ENCODE measurements at places on chromosomes 1 and 21. TPM values are rescaled to one million over a fixed set of nuclear protein-coding genes. Genes with fewer than 3 reads are reported as not detected.

Gene S100A16
- 226 TPM for total RNA-seq

Gene TENT5C
- total RNA-seq, result 5.3 TPM

Gene SEMA4A
- 0.28 TPM for total RNA-seq

DNA sequence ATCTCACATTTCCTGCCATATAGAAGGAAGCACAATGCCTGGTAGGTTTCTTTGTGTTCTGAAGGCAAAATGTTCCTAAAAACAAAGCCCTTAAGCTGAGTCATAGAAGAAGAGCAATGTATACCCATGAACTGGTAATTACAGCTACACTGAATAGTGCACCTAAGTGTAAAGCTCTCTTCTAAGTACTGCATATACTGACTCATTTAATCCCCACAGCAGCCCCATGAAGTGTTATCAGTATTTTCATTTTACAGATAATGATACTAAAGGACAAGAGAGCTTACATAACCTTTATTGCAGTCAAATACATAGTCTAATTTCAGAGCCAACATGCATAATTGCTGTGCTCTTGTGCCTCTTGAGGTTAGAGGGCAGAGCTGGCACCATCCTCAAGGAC lies 239.9 kb downstream of the DPYD start:
- DNase-seq, result peak; percentile 5

DNA sequence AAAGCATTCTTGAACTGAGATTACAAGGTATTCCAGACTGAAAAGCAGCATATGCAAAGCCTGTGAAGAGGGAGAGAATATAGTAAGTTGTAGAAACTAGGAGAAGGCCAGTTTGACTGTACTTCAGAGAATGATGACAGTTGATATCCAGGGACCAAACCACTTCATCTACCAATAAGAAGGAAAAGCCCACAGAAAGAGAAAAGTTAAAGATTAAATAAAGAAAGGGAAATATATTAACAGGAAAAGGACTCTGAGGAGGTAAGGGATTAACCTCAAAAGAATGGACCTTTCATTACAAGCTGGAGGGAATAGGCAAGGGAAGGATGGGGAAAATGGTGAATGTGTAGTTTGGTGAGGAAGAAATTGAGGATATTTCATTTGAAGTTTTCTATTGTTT lies 180.2 kb upstream of the CACYBP start:
- DNase-seq, result no peak

DNA sequence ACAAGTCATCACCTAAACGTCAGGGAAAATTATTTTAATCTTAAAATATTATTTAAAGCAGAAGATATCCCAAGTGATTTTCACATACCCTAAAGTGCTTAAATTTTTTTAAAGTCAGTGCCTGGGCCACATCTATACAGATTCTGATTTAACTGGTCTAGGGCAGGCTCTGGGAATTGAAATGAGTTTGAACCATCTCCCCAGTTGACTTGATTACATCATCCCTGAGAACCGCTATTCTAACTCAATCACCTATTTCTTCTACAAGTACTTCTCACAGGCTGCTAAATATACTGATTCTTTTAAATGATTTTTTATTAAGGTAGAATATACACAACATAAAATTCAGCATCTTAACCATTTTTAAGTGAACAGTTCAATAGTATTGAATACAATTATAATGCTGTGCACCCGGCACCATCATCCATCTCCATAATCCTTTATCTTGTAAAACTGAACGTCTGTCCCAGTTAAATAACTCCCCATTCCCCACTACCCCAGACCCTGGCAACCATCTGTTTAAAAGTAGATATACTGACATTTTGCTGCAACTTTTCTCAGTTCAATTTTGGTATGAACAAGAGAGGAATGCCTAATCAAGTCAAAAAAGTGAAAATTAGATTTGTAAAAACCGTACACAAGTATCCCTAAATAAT lies 19.5 kb downstream of the GART start:
- DNase-seq, result no peak

DNA sequence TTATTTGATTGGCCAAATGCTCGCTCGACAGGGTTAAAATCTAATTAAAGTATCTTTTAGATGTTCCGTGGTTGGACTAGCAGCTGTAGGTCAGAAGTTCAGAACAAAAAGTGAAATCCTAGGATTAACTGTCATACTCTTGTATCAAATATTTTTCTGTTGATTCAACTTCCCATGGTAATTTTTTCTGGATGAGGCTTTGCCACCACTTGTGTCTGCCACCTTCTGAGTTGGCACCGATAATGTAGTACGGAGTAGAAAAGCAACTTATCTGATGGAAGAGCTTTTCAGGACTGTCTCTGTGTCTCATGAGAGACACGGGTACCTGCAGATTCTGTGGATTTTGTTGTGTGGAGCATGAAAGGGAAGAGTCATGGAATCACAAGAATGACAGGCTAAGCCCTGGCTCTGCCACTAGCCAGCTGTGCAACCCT lies 44.6 kb upstream of the CNN3 start:
- DNase-seq, result peak; percentile 85

- DNase-seq, result no peak
Observed at GRCh38 chr1:82219841-82220240, 419.1 kb downstream of the ADGRL2 start.

GRCh38 chr1:42873670-42874069 lies 27.3 kb downstream of the ZNF691 start:
- no peak for DNase-seq

DNA sequence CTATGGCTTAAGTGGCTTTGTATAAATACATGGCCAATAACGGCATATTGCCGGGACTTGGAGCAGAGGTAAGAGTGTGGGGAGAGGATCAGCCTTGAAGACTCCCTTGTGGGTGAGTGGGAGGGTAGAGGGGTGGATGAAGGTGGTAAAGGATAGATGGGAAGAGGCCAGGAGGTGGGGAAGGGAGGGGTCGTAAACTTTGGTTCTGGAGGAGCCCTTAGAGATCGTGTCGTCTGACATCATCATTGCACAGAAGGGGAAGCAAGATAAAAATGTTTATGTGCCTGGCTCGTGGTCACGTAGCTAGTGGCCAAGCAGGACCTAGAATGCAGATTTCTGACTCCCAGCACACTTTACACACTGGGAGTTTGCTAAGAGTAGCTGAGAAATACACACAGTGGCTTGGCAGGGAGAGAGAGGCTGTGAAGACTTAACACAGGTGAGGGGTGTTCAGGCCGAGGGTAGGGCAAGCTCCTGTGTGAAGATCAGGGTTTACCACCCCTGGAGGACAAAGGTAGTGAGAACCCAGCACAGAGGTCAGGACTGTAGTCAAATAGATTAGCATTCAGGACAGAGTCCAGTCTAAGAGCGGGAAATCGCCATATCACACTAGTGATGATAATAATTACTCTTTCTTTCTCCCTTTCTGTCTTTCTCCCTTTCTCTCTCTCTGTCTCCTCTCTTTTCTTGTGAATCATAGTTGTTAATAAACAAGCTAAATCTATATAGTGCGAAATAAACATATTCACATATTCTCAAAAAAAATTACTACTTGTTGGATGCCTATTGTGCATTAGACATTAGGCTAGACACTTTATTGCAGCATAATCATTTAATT lies 75.5 kb downstream of the LRRC8D start:
- DNase-seq, result no peak

- no peak for DNase-seq
Observed at GRCh38 chr21:22890656-22891055, 1892.4 kb downstream of the NCAM2 start.

GRCh38 chr1:2384130-2384860 lies 7.1 kb downstream of the MORN1 start:
- no peak for DNase-seq

DNA sequence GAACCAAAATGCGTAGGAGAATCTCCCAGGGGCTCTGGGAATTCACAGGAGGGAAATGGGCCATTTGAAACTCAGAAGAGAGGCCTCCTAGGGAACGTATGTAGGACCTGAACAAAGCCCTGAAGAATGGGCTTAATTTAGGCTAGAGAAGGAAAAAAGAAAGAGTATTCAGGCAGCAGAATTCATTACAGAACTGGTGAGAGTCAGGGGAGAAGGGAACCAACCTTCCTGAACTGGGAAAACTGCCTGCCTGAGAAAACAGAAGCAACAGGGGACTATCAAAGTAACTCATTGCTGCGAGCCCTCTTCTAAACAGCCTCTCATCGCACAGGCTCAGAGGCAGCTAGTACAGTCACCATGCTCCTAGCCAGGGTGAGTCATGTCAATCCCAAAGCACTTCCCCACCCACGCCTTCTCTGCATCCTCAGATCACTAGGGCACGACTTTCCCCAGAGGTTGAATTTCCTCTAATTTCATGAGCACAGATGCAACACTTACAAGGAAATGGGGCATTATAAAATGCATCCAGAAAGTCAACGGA lies 98.1 kb downstream of the ADSS2 start:
- peak; percentile 97 for DNase-seq

DNA sequence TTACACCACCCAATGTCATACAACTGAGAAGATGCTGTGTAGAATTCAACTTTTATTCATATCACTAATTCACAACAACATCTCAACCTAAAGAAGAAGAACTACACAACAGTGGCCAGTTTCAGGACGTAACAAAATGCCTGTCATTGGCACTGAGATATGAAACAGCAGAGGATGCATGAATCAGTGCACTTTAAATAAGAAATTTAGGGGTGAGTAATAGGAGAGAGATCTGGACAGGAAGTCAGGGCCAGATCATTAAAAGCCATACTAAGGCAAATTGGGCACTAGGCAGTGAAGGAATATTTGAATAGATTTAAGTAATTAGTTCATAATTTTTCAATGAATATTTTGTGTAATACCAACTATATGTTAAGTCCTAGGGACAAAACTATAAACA lies 510.5 kb downstream of the PLPP3 start:
- DNase-seq, result peak; percentile 68

- DNase-seq, result no peak
Observed at GRCh38 chr1:229434641-229435051, 752 bp upstream of the ACTA1 start.

- DNase-seq, result peak; percentile 19
Observed at GRCh38 chr1:83102630-83103071, 896.3 kb downstream of the TTLL7 start.

DNA sequence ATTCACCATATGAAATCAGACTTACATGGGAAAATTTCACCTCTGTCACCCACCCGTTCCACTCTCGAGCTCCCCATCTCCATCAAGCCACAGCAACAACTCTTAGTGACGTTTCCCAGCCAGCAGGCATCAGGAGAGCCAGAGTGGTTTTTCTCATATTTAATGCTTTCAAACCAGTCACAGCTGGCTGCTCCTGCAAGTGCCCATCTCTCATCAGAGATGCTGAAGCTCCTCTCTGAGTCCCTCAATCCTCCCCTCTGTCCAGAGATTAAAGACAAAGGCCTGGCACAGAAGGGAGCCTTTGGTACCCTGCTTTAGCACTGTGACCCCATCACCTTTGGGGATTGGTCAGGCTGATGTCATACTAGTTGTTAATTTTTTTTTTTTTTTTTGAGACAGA lies 277.3 kb downstream of the DNM3 start:
- DNase-seq, result no peak

- DNase-seq, result no peak
Observed at GRCh38 chr1:245235156-245235555, 80.4 kb downstream of the KIF26B start.

DNA sequence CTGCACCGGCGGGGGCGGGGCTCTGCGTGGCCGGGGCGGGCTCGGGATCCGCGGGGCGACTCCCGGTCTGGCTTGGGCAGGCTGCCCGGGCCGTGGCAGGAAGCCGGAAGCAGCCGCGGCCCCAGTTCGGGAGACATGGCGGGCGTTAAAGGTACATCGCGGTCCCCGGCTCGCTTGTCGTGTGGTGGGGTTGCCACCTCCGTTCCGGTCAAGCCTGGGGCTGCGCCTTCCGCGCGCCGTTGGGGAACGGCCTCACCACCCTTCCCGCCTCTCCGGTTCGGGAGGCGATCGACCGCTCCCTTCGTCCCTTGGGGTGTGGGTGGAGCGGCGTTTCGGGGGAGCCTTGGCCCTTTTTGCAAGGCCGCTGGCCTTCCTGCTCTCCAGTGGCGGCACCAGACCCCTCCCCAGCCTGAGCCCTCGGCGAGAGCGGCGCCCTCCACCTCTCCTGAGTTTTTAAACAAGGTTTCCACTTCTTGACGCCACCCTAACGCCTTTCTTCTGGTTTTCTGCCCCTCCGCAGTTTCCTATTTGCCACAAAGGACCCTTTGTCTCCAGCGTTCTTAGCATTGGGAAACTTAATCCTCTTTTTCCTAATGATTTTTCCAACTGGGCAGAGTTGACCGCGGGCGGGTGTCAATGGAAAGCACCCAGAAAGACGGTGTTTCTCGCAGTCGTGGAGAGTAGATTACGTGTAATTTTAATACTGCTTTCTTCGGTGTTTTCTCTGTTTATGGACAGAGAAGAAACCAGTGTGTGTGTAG lies at the start of the genes LEPR and LEPROT:
Gene LEPR, plus strand, starts transcription at position 79 of the 761 bp plus-strand sequence. CDS start 144,898 bp downstream, outside the sequence.
Gene LEPROT, plus strand, starts transcription at position 79 of the 761 bp plus-strand sequence. Its CDS starts 57 bp downstream, at position 136.
- DNase-seq, result peak; percentile 38

DNA sequence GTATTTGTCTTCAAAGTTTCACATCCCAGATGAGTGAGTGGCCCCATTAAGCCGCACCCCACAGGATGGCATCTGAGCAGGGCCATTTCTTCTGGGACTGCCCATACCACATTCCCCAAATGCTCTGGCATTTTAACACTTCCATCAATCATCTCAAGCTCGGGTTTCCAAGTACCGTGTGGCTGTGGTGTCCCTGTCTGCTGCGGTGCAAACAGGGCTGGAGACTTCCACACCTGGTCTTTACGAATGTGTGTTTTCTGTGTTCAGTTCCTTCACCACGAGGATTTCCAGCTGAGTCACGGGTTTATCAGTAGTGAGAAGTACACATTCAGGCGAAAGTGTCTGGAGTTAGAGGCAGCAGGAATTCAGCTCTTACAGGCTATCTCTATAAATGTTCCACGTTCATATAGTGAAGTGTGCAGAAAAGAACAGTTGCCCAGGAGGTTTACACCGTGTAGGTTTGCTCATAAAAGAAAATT lies 195.2 kb downstream of the RHOU start:
- DNase-seq, result no peak

DNA sequence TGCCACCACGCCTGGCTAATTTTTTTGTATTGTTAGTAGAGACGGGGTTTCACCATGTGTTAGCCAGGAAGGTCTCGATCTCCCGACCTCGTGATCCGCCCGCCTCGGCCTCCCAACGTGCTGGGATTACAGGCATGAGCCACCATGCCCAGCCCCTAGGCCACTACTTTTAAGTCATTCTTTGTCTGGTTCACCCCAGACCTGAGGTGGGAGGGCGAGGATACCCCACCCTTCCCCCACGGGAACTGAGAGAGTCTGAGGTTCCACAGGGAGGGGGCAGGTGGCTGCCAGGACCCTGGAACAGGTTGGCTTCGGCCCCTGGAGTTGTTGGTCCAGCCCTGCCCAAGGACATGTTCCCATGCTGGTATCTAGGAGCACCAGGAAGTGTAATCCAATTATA lies 7.7 kb upstream of the SDC3 start:
- DNase-seq, result no peak

GRCh38 chr21:43808367-43808766 lies 19.0 kb downstream of the RRP1 start:
- DNase-seq, result no peak

GRCh38 chr1:44229435-44230167 lies 16.3 kb downstream of the DMAP1 start:
- no peak for DNase-seq
